Cortex of kidney (tissue), 1 donor: ENCODE measurements at places on chromosomes 11 and 22.

- DNase-seq = no peak
Measured at GRCh38 chr11:67178878-67179277, 59.8 kb downstream of the KDM2A start.

DNA sequence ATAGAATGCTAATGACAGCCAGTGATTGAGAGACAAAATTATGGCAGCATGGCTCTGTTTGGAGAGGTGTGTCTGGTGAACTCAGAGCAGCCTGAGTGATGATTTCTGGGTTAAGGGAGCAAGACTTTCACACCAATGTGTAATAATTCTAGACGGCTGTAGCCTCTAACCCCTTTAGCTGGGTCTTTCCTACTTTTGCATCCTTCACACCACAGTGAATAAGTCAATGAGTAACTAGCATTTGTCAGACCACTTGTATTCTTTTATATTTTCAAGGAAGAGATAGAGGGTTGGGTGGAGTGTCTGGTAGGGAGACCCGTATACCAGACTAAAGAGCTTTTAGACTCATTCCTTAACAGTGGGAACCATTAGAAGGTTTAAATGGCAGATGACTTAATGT, 50.4 kb downstream of the ATXN10 start:
- DNase-seq = no peak

DNA sequence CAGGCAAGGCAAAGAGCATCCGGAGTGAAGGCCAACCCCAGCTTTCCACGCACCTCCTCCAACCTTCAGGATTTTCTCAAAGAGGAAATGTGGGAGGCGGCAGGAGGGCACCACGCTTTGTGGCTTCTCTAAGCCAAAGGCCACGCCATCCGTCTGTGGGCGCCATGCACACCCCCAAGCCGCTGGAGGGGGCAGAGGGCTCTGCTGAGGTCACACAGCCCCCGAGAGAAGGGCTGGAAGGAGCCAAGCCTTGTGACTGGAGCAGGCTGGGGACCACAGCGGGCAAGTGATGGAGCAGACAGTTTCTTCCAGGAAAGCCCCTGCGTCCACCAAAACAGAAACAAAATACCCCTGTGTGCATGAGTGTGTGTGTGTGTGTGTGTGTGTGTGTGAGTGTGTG, 527.4 kb downstream of the BRD1 start:
- DNase-seq = no peak

DNA sequence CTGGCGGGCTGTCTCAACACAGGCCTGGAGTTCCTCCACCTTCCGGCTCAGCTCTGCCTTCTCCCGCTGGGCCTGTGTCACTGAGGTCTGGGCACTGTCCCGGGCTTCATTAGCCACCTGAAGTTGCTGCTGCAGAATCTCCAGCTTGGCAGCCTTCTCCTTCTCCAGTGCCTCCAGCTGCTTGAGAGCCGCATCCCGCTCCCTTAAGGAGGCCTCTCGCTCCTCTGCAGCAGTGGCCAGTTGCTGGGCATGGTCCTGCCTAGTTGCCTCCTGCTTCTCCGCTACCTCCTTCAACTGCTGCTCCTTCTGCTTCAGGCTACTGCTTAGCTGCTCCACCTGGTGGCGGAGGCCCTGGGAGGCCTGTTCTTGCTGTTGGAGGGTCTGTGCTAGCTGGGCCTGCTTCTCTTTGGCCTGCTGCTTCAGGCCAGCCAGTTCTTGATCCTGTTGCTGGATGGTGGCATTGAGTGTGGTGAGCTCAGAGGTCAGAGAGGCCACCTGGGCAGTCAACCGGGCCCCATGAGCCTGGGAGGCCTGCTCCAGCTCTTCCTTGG, 16.9 kb downstream of the IL18BP start:
- no peak for DNase-seq

DNA sequence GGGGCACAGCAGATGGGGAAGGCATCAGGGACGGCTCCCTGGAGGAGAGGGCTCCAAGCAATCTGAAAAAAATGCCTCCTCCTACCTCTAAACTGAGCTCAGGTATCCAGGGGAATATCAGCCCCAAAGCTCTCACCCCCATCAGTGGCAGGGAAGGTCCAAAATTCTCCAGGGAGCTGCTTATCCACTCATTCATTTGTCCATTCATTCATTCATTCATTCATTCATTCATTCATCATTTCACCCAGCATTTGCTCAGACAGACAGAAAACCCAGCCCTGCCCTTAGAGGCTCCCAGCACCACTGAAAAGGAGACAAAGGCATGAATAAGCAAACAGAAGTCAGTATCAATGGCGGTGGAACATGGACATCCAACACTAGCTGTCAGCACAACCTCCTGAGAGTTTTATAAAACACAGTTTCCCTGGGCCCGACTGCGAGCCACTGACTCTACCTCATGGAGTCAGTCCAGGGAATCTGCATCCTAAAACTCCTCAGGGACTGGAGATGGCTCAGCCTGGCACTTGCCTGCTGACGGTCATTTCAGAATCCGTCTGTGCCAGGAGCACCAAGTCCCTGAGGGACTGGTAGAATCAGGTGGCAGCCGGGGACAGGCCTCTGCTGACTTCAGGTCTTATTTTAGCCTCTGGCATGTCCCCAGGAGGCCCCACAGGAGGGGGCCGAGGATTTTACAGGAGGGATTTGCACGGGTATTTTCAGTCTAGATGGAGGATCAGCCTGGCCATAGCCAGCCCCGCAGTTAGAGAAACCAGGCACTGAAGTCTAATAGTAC, 164.6 kb downstream of the MN1 start:
- no peak for DNase-seq

GRCh38 chr11:64566042-64566914, 24.7 kb upstream of the SLC22A12 start:
- DNase-seq = no peak

DNA sequence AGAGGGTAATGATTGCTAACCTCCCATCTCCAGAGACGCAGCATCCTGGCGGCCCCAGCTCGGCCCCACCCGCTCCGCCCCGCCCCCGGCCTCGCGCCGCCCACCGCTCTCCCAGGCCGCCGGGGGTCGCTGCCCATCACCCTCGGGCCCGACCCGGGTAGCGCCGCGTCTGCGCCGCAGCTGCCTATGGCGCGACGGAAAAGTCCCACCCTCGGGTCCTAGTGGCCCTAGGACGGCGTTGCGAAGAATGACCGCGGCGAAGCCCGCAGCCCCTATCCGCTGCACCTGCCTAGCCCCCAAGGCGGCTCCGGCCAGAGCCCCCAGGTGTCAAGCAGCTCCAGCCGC, 457 bp downstream of the CPSF7 start:
- no peak for DNase-seq

DNA sequence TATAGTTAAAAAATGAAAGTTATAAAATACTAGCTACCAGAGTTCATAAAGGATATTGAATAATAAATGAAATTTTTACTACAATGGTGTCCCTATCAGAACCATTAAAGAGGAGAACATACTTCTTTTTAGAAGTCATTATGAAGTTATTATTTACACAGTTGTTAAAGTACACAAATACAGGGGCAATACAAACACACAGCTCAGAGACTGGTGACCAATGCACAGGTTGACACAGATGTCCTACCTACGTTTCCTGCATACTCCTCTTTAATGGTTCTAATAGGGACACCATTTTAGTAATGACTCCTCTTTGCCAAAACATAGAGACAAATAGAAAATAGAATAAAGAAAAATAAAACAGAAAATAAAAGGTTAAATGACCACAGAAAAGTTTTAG, 10.1 kb downstream of the NLRP10 start:
- no peak for DNase-seq

GRCh38 chr11:118291477-118292135, 12.9 kb upstream of the CD3E start:
- no peak for DNase-seq

DNA sequence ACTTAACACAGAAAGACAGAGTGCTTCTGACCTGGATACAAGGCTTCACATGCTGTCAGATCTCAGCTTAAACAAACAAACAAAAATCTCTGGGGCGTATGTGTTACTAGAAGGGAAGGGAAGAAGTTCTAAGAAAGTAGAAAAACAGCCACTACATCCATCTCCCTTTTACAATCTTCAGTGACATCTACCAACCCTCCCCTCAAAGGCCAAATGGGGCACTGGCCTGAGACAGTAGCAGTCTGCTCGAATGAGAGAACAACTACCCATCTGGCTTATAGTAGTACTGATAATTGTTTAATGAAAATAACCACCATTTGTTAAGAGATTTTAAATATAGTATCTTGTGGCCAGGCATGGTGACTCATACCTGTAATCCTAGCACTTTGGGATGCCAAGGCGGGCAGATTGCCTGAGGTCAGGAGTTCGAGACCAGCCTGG, 29.4 kb downstream of the CCDC83 start:
- no peak for DNase-seq

GRCh38 chr11:19974886-19975285, 185.4 kb downstream of the DBX1 start:
- no peak for DNase-seq

DNA sequence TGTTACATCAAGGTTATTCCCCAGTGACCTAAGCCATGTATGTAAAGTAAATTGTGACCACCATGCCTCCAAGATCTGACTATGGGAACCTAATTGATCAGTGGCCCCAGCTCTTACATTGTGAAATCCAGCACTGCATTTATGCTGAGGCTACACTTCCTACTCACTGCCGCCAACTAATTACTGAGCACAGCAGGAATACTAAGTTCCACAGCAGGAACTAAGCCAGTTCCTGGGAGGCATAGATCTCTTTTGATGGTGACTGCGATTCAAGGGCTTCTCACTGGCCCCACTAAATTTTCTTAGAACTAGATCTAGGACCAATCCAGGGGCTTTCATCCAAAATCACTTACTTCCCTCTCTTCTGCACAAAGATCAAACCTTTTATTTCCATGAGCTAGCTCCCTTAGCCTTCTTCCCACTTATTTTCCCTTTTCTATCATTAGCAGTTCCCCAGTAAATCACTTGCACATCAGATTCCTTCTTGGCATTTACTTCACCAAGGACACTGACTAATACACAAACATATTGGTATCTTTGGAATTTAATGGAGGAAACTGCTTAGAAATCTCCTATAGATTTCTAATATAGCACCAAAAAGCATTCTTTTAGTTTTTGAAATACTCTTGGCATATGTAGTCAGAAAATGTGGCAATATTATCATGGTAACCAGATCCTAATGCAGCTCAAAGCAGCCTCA, 46.0 kb downstream of the CNTN5 start:
- DNase-seq = no peak

- no peak for DNase-seq
Measured at GRCh38 chr11:36899800-36900199, 301.8 kb upstream of the RAG2 start.

DNA sequence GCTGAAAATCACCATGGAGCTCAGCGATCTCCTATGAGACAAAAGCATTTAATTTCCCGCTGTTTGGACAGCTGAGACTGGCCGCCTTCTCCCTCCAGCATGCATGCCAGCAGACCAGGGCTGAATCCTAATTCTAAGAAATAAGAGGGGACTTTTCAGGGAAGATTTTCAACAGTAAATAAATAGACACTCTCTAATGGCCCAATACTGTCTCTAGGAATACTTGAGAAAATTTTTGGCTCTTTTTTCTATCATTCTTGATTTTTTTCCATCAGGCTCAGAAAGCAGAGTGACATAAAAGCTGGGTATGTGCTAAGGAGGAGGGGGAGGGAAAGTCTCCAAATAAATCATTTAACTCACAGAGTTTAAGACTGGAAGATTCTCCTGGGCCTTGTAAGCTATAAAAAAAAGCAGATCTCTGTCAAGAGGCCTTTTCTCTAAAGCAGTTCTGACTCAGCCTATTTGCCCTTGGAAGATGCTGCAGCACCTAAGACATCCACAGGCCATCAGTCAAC, 17.6 kb upstream of the SPON1 start:
- no peak for DNase-seq

- no peak for DNase-seq
Measured at GRCh38 chr22:24977370-24978221, 25.1 kb downstream of the KIAA1671 start.

GRCh38 chr22:37819105-37819433, 4.1 kb upstream of the GALR3 start:
- no peak for DNase-seq

DNA sequence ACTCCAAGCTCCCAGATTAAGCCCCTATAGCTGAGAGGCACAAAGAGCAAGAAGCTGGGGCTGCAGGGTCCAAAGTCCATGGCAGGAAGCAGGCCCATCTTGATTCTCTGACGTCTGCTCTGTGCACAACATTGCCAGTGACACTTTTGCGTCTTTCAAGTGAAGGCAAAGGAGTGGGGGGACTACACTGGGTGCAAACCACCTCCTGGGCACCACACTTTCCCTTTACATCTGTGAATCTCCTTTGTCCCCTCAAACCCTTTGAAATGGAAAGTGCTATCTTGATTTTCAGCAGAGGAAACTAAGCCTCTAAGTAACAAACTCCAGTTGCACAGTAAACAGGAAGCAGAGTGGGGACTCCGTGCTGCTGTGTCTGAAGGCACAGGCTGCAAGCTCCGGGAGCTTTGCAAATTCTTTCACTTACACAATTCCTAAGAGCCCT, 428.0 kb downstream of the LARGE1 start:
- DNase-seq = no peak
